Stimulated activated CD4-positive, alpha-beta T cell treated with anti-CD3 and anti-CD28 coated beads, Interleukin-15, amount 100 ng/mL, for 24 hours (primary cell): ENCODE measurements at places on chromosomes 2 and 18.

GRCh38 chr2:233289648-233290047 is 18.0 kb upstream of the SAG start:
- no peak for DNase-seq

DNA sequence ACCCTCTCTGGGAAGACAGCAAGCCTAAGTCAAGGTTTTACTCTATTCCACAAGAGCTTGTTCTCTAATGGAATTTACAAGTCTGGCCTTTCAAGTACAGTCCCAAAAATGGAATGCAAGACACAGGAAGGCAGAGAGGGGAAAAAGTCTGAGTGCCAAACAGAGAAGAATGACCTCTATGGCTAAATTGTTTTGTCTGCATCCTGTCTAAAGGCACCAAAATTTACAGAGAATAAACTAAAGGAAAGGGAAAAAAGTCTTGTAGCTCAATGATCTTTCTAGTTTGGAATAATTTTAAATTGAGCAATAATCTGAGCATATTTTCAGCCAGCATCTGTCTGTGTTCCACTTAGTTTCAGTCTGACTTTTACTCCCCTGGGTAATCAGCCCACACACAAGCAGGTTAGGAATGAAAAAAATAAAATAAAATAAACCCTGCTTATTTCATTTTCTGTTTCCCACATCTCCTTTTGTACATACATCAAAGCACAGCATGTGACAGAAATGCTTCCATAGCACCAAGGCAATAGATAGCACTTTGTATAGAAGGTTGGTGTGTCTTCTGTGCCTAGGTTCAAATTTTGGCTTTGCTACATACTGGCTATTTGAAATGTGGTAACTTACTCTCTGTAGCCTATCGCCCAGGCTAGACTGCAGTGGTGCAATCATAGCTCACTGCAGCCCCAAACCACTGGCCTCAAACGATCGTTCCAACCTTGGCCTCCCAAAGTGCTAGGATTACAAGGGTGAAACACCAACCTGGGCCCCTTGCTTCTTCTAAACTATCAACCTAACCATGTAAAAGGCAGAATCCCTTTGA is 105.1 kb downstream of the SLC8A1 start:
- DNase-seq: no peak

DNA sequence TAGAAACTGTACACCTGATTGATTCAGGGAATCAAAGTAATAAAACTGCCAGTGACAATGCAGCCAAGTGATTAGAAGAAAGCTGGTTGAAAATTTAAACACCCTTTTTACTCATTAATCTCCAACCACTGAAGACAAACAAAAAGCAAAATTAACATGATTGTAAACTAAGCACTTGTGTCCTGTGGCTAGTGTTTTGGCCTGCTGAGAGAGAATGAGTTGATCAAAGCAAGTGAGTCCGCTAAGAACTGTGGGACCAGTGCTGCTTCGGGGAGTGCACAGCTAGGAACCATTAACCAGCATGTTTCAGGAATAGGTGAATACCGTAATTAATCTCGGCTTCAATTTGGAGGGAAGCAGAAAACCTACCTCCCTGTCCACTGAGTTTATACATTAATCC is 13.6 kb upstream of the PAPOLG start:
- DNase-seq: no peak

- no peak for DNase-seq
These were observed 1057.2 kb upstream of the TMEFF2 start for GRCh38 chr2:193251909-193252308.
